ENCODE measurements at places on chromosomes 1 and 21. TPM values are rescaled to one million over a fixed set of nuclear protein-coding genes. Genes with fewer than 3 reads are reported as not detected.

- no peak for DNase-seq
These were observed 7.7 kb downstream of the KRTAP19-8 start for GRCh38 chr21:31030367-31031106.

DNA sequence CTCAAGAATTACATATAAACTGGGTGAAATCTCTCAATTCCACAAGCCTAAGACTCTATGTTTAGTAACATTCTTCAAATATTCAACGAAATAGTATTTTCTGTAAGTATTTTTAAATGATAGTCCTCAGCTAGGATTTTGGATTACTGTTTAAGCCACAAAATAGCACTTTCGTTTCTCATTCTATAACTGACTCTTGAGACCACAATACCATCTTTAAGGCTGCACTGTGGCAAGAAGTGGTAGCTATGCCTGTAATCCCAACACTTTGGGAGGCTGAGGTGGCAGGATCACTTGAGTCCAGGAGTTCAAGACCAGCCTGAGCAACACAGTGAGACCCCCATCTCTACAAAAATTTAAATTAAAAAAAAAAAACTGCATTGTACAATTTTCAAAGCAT, 126.7 kb downstream of the CDC42BPA start:
- DNase-seq: no peak

DNA sequence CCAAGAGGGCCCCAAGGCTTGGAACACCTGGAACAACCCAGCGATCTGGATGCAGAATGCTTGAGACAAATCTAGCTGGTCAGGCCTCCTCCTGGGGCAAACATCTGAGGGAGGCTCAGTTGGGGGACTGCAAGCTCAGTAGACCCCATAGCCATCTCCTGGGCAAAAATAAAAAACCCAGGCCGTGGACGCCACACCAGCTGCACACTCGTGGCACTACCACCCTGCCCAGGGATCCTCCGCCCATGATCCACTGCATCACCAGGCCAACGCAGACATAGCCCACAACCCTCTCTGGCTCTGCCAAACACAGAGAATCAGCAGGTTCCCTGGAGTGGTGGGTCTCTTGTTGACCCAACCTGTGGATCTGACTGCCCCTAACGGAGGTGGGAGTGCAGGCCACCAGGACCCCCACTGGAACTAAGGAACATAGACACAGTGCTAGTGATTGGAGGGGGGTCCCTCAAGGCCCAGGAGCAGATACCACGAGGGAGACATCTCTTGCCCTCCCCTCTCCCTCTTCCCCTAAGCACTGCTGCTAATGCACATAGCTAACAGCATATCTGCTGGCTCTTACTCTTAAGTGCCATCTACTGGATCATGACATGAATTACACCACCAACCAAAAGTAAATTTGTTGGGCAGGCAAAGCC, 147.2 kb downstream of the CHD1L start:
- peak; percentile 23 for DNase-seq

DNA sequence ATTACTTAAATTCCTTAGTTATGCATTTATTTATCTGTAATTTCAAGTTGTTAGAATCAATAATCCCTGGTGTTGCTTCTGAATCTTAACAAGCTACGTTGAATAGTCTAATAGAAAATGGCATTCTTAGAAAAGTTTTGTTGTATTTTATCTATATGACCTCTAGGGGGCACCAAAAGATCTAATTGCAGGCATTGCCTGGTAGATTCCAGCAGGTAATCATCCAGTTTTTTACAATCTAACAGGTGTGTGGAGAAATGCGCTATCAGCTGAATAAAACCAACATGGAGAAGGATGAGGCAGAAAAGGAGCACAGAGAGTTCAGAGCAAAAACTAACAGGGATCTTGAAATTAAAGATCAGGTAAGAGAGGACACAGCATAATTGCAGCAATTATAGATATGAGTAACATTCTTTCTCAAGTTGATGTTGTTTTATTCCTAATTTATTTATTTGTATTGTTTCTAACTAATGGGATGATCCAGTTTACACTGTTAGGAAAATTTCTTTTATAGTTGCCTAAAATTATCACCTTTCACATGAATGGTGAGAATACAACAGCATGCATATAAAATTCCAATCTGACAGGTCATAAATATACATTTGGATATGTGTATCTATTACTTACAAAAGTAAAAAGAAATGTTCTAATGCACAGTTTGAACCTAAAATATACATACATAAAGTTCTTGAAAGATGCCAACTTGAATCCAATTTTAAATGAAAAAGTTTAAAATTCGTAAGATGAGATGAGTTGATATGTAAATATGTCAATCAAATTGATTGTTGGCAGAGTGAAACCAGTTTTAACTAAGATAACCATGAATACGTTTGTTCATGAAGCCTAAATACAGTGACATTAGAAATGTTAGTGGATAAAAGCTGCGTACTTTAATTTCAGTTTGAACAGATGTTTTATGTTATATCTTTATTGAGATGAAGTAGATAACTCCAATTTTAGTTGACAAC, 88.4 kb downstream of the SDCCAG8 start:
- DNase-seq: peak; percentile 37

The RGS7 gene
- 2.1 TPM for polyA plus RNA-seq

DNA sequence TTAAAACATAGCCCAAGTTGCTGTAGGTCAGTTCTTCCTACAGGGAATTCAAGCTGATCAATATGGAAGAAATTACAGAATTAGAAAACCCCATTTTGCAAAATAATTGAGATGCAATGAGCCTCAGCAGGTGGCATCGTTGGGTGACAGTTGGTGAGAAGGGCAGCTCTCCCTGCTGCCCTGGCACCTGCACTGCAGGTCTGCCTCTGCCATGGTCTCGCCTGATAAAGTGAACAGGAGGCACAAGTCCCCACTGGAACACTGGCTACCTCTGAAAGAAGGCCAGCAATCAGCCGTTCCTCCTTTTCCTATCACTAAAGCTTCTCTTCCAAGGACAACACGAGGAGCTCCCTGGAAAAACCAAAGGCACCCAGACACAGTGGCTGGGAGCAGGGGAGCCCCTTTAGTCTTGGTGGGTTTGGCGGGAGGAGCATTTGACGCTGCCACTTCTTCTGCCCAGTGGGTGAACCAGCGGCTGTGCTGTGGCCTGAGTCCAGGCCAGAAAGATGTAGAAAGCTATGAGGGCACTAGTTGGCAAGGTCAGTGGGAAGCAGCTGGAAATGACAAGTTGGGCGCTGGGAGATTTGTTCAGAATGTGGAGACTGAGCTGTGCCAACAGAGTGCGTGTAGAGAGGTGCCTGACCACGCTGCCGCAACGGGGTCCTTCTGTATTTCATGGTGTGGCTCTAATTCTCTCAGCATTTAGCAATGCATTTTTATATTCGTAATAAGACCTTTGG, 93.1 kb downstream of the RIPK4 start:
- no peak for DNase-seq

GRCh38 chr21:42465803-42466127, 30.3 kb downstream of the RSPH1 start:
- DNase-seq: no peak

- peak; percentile 69 for DNase-seq
These were observed 16.7 kb downstream of the POU3F1 start for GRCh38 chr1:38029685-38030511.

- no peak for DNase-seq
These were observed 88.3 kb upstream of the MACF1 start for GRCh38 chr1:39116116-39116607.

- no peak for DNase-seq
These were observed 48.4 kb downstream of the ADAMTS5 start for GRCh38 chr21:26918323-26919079.

DNA sequence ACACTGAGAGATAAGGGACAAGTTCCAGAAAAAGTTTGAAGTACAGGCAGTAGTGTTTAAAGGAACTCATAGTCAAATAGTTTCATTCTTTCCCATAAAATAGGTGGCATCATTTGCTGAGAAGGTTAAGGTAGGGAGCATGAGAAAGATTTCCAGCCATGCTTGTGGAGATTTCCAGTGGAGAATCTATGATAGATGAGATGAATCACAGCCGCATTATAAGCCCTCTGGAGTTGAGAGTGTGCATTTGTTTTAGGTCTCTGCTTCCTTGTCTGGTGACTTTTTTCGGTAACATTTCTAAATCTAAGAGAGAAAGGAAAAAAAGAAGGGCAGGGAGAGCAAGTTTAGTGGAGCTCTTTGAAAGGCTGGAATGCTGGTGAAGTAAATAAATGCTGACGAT, 108.7 kb downstream of the DISP1 start:
- no peak for DNase-seq

GRCh38 chr21:21458124-21458631, 460.0 kb downstream of the NCAM2 start:
- no peak for DNase-seq

DNA sequence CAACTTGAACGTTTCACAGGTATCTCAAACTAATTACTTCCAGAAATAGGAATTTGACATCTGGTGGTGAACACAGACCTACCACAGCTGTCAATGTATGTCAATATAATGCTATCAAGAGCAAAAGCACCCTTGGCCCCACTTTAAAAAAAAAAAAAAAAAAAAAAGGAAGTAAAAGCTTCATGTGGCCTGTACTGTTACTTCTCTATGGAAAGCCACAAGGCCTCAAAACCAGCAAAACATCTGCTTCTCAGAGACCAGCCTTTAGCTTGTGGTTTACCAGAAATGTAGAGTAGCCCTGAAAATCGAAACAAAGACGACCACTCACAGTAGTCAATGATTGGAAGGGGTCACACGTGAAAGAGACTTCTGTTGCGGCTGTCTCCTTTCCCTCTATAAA, 109.6 kb downstream of the SLC45A1 start:
- no peak for DNase-seq

DNA sequence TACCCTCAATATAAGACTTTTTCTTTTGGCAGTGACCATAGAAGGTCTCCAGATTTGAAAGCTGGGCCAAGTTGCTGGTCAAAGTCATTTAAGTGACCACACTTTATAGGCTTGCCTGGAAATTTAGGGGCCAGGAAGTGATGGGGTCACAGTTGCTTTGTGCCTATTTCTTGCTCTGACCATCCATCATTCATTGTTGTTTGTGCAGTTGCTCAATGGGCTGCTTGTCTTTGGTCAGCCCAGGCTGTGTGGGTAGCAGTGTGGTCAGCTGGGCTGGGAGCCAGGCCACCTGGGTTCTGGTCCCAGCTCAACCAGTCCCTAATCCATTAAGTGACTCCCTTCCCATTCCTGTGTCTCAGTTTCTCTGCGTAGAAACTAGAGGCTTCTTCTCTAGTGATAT, 2.1 kb upstream of the OTUD7B start:
- no peak for DNase-seq

DNA sequence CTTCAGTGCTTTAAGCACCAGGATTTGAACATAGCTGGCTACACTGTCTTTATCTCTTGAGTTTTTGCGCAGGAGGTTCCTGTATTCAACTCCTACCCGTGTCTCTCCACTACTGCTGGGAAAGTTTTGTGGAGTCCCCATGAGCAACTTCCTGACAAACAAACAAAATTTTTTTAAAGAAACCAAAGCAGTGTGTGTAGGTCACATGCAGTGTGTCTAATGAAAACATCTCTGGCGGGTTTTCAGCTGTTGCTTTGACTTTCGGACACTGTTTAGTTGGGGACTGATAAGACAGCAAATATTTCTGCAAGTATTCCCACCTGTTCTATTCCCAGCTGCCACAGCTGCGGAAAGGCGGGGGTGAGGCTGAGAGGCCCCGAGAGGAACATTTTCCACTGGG, 2.0 kb downstream of the PSEN2 start:
- peak; percentile 43 for DNase-seq

DNA sequence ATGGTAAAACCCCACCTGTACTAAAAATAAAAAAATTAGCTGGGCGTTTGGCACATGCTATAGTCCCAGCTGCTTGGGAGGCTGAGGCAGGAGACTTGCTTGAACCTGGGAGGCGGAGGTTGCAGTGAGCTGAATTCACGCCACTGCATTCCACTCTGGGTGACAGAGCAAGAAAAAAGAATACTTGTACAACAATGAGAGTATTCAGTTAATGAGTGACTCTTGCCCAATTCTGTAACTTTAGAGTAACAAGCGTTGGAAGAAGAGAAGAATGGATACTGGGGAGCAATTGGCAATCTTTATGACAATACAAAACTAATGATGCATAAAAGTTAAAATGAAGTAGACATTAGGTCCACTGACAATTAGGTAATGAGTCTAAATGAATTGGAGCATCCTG, 10.5 kb downstream of the ANXA9 start:
- DNase-seq: no peak

GRCh38 chr1:26102526-26102925, 9.1 kb upstream of the PDIK1L start:
- no peak for DNase-seq

The TMEM125 gene
- 29.7 TPM for polyA plus RNA-seq

The NIT1 gene
- 80.6 TPM for polyA plus RNA-seq

The KANK4 gene
- polyA plus RNA-seq: 4.1 TPM

DNA sequence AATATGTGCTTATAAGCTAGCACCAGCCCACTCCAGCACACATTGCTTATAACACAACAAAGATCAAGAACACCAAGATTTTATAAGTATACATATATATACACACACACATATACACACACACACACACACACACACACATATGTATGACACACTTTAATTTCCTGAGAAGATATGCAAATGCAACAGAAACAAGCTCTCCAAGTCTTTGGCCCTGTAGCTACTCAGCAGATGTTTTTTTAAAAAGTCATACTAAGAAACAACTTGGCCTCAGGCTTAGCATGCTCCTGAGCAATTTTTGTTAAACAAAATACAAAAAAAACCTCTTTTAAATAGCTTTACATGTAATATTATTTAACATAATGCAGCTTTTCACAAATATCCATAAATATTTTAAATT, 11.1 kb downstream of the TNFSF18 start:
- DNase-seq: no peak

The KIAA1614 gene
- 2.1 TPM for polyA plus RNA-seq

DNA sequence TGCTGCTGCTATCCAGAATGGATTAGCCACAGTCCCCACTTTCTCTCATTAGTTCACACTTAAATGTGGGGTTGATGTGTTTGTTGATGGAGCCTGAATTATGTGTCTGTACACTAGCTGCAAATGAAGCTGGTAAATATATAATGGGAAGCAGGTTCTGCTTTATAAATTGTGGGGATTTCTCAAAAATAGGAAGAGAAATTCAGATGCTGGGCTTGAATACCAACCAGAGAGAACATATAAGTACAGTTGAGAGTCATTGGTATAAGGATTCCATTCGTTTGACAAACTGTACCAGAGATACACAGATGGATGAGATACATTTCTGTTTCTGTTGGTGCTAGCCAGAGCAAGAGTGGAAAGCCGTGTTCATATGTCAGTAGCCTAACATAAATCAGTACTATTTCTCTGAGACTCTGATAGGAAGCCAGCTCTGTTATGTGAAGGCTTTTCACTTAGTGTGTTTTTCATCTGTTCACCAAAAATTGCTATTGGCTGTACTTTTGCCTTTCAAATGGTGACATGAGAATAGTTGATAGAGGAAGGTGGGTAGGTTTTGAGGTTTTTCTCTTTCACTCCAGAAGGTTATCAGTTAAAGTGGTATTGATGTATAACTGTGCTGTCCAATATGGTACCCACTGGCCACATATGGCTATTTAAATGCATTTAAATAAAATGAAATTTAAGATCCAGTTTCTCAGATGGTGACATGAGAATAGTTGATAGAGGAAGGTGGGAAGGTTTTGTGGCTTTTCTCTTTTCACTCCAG, 15.6 kb downstream of the SMG7 start:
- no peak for DNase-seq

GRCh38 chr1:205800981-205801703, 11.9 kb downstream of the SLC41A1 start:
- DNase-seq: no peak

The PLA2G2A gene
- 14.7 TPM for polyA plus RNA-seq

The FCRL4 gene
- 0.07 TPM for polyA plus RNA-seq
